ENCODE measurements at places on chromosomes 5 and 9. TPM values are rescaled to one million over a fixed set of nuclear protein-coding genes. Genes with fewer than 3 reads are reported as not detected.

The VLDLR gene
- total RNA-seq, result 19.2 TPM

The KLF9 gene
- 0.35 TPM for total RNA-seq

The NTRK2 gene
- 0.54 TPM for total RNA-seq

The IFNA2 gene
- not detected for total RNA-seq

The PTGDS gene
- total RNA-seq, result not detected

The LCN15 gene
- total RNA-seq, result not detected

The INSL4 gene
- not detected for total RNA-seq

The IL13 gene
- not detected for total RNA-seq

The STPG3 gene
- not detected for total RNA-seq

The AQP7 gene
- total RNA-seq, result not detected

The RNF180 gene
- not detected for total RNA-seq

The ACOT12 gene
- total RNA-seq, result not detected

The TNFSF15 gene
- total RNA-seq, result 0.98 TPM

The WDR5 gene
- total RNA-seq, result 24.9 TPM

The GABRB2 gene
- not detected for total RNA-seq

The LOX gene
- total RNA-seq, result 60.5 TPM

The TMEM215 gene
- not detected for total RNA-seq

The IRX4 gene
- total RNA-seq, result not detected

The IFNB1 gene
- total RNA-seq, result not detected

The LRRC19 gene
- not detected for total RNA-seq

Measured in Caki2 (cell line).